ENCODE measurements at places on chromosomes 12 and 14.

DNA sequence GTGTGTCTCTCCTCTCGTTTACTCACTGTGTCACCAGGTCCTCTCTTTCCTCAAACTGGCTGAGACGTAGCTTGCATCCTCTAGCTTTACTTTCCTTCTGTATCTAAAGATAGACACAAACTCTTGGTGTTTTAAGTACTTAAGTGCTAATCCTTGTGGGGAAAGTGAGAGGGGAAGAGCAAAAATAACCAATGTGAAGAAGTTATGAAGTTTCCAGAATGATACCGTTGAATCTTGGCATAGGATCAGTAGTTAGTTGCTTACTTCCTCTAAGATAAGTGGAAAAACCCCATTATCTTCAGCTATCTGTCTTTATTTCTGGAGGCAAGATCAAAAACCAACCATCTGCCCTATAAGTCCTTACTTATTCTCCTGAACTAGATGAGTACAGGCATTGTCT, 10.6 kb downstream of the FAR2 start:
- no peak for DNase-seq

DNA sequence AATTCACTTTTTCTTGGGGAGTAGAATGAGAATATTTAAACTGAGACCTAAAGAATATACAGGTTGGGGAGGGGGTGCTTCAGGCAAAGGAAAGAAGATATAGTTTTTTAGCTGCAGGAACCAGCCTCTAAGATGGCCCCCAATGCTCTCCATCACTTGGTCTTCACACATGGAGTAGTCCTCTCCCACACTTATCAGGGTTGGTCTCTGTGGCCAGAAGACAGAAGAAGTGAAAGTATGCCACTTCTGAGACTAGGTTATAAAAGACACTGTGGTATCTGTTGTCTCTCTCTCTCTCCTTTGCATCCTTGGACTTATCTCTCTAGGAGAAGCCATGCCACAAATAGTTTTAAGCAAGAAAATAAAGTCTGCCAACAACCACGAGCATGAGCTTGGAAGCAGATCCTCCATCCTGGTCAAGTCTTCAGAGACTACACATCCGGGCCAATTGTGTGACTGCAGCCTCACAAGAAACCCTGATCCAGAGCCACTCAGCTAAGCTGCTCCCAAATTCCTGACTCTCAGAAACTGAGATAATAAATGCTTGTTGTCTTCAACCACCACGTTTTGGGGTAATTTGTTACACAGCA, 18.0 kb downstream of the PUS7L start:
- DNase-seq = no peak

DNA sequence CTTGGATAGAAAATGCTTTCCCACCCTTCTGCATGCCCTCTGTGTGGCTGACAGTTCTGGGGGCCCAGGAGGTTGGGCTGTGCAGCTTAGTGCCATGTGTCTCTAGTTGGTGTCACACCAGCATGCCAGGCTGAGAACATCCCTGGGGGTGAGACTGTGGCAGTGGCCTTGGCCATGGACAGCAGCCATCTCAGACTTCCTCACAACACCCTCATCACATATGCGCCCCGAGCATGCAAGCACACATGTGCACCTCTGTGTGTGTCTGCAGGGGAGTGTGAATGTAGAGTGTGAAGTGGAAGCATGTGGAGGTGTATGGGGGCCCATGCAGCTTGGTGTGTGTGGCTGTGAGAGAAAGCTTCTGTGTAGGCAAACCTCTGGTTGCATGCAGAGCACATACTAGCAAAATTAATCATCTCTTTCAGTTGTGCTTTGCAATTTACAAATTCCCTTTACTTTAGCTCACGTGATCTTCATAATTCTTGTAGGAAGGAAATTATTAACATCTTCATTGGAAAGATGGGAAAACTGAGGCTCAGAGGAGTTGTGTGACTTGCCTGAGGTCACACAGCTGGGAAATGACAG, 8.4 kb downstream of the ASIC1 start:
- no peak for DNase-seq

DNA sequence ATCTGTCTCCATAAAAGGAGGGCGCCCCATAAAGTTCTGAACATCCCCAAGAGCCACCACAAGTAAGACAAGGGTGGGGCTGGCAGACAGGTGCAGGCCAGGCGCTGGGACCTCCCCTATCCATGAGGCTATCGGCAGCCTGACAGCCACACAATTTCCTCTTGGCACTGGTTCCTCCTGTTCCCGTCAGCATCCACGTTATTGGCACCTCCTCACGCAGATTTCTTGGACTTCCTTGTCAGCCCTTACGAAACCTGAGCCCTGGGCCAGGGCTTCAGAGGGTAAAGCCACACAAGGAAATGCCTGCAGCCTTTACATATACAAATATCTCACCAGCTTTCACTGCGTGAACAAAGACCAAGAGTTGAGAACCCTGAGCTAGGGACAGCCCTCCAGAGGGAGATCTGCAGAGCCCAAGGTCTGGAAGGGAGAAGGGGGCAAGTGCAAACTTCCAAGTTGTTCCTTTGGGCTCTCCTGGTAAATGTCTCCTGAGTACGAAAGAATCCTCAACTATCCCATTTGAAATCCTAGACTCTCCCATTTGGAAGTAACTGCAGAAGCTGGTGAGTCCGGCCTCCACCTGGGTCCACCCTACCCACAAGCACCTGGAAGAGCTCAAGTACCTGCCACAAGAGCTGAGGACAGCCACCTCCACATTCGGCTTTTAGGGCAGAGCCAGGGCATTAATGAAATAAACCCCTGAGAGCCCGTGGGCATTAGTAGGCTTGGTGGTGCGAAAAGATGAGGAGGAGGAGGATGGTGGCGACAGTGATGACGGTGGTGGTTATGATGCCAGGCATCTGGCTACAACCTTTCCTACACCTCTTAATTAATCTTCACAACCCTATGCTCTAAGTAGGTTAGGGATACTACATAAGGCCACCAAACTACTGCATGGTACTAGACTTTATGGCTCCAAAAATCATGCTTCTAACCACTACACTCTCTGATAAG, 5.5 kb upstream of the TC2N start:
- no peak for DNase-seq

- DNase-seq = peak; percentile 88
These were observed 92.7 kb downstream of the DIP2B start for GRCh38 chr12:50597200-50598195.

GRCh38 chr12:124754949-124755800, 108.5 kb downstream of the SCARB1 start:
- DNase-seq = no peak

DNA sequence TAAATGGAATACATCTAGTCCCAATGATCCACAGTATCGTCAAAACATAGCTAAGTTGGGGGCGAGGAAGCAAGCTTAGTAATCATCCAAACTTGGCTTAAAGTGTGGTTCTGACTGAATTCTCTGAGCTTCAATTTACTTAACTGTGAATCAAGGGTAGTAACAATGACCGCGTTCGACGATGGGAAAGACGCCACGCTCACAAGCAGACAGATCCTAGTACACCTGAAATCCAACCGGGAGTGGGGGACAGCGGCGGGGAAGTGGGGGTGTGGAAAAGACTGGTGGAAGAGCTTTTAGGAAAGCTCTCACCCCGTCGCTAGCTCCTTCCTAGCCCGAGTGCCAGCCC, 433 bp downstream of the COX16 start:
- no peak for DNase-seq

DNA sequence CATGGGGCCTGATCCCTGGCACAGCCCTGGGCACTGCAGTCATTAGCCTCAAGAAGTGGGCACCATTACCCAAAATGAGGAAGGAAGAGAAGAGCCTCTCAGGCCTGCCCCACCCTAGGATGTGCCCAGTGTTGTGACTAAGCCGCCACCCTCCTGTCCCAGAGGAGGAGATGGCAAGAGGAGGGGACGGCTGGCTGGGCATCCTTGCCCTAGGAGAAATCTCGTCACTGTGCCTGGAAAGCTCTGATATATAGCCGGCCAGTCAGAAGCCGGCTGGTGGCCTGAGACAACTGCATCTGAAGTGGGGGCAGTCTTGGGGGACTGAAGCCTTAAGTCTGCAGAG, 115.2 kb downstream of the LGMN start:
- no peak for DNase-seq

- DNase-seq = peak; percentile 48
These were observed 2.7 kb downstream of the PTHLH start for GRCh38 chr12:27969624-27970400.

DNA sequence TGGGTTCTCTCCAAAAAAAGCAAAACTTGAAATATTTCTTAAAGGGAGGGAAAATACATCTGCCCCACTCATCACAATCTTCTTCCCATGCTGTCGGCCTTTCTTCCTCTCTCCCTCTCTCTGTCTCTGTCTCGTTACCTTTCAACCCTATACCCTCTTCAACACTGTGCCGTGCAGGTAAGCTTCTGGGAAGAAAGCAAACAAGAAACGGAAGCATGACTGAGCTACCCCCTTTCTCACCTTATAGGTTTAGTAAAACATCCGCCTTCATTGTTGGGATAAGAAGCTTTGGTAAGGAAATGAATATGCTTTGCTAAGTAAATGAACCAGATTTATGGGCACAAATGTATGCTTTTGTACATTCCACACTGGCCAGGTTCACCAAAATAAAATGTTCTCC, 63.0 kb downstream of the TMEM30B start:
- DNase-seq = no peak

- DNase-seq = no peak
These were observed 706.2 kb downstream of the GALC start for GRCh38 chr14:87286826-87287225.

DNA sequence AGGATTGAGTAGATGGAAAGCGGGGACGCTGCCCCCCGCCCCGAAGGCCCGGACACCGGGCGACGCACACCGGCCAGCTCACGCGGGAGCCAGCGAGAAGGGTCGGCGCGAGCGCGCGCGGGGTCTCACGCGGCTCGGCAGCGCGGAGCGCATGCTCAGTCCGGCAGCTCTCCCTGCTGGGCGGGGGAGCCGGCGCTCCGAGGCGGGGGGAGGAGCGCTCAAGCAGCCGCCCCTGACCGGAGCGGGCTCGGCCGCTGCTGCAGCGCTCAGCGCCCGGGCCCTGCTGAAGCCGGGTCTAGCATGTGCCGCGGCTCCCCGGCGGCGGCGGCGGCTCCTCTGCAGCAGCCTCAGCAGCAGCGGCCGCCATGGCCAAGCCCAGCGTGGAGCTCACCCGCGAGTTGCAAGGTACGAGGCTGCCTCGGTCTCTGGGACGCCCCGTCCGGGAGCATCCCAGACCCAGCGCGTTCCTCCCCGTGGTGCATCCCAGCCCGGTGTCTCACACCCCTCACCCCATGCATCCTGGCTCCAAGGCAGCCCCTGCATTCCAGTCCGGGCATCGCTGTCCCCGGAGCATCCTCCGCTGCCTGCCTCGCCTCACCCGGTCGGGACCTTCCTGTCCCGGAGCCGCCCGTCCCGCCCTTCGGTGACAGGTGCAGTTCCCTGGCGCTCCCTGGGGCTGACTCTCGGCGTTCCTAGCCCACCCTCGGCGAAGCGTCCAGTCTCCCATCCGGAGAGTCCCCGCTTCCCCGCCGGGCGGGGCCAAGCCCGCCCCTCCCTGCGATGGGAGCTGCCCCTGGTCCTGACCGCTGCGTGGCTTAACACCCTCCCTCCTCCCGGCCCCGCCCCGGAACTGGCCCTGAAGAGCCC, at the start of gene CARMIL3:
Gene CARMIL3 (plus strand): TSS at position 221 of the 867 bp plus-strand sequence. CDS start 145 bp downstream, at position 366.
- no peak for DNase-seq

DNA sequence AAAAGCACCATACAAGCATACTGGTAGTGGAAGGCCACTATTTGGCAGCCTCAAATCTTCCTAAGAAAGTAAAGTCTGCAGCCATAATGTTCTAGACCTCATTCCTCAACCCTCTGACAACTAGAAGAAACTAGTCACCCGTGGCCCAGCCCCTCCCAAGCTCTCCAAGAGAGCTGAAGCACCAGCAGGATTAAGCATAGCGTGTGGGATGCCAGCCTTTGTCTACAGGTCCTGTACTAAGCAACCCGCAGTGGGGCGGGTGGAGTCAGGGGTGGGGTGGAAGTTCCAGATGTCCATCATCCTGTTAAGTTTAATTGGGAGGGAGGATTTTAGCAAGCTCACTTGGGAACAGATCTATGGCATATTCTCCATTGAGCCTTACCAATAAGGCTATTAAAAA, 14.2 kb downstream of the SLC11A2 start:
- no peak for DNase-seq

DNA sequence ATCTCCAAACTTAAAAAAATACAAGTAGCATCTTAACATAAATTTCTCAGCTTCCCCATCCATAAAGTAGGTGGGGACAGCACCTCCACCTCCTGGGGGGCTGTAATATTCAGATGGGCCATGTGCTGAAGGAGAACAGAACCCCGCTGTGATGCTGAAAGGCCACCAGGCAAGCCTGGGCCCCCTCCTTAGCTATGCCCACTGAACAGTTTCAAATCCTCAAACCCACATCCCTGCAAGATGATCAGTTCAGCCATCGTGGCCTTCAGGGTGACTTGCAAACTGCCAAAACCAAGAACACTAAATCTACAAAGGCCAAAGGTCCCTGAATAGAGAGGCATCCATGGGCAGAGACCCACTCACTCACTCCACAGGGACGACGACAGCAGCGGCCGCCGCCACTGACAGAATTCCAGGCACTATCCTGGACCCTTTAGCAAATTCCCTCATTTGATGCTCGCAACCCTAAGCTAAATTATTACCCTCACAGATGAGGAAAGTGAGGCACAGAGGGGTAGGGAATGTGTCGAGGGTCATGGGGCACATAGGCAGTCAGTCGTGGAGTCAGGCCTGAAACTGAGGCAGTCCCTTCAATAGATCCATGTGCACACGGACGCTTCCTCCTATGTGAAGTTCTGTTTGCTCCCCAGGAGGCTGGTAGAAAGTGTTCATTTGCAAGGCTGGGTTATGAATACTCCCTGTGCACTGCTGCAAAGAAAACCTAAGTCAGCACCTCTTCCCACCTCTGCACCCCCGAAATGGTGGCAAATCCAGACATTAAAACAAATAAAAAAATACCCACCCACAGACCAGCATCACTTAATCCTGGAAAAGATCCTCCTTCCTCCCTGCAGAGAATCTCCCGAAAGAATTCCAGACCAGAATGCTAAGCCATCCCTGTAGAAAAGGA, 5.9 kb downstream of the ITPK1 start:
- DNase-seq = no peak

DNA sequence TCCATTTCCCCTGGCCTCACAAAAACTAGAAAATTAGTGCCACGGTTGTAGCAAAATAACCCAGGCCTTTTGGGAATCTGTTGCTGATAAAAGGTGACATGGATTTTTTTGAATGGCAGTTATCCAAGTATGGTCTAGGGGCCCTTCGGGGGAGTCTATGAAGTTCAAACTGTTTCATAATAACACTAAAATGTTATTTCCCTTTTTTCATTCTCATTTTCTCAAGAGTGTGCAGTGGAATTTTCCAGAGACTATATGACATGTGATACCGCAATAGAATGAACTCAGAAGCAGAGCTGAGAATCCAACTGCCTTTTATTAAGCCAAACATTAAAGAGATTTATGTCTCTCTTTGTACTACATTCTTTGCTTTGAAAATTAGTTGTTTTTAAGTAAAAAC, 26.9 kb downstream of the GSTZ1 start:
- no peak for DNase-seq

GRCh38 chr12:53803194-53803593, 51.4 kb upstream of the CISTR start:
- no peak for DNase-seq

Measured in A172 (cell line).